ENCODE measurements at places on chromosomes 12 and 14.

DNA sequence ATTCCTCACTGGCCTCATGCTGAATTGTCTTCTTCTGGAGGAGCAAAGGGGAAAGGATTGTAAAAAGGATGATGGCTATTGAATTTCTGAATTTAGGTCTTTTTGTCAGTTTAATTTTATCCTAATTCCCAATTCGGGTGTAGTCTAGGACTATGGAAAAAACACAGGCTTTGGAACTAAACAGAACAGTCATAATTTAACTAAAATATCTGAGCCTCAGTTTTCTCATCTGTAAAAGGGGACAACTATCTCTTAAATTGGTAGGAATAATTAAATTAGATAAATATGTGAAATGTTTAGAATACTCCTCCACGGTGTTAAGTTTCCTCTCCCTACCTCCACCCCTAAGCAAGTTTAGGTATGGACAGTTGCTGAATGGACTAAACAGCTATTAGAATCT lies 3.2 kb upstream of the SP1 start:
- no peak for DNase-seq

GRCh38 chr14:68476212-68477109 lies 316.4 kb downstream of the ZFP36L1 start:
- no peak for DNase-seq

DNA sequence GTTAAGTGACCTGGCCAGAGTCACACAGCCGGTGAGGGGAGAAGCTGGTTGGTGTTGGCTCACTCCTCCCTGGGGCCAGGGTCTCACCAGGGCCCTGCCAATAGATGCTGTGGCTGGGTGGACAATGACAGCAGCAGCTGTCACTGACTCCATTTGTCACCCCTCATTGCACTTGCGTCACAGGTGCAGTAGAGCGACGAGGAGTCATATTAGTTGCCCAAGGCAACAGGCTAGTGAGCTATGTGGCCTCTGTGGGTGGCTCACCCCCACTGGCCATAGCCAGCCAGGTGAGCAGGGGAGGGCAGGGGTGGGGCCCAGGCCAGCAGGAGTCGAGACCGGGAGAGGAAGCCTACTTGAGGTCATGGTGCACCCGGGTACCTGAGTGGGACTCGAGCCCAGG lies 9.7 kb downstream of the SLC25A47 start:
- no peak for DNase-seq

- no peak for DNase-seq
Observed at GRCh38 chr12:83142914-83143313, 456.2 kb downstream of the TMTC2 start.

DNA sequence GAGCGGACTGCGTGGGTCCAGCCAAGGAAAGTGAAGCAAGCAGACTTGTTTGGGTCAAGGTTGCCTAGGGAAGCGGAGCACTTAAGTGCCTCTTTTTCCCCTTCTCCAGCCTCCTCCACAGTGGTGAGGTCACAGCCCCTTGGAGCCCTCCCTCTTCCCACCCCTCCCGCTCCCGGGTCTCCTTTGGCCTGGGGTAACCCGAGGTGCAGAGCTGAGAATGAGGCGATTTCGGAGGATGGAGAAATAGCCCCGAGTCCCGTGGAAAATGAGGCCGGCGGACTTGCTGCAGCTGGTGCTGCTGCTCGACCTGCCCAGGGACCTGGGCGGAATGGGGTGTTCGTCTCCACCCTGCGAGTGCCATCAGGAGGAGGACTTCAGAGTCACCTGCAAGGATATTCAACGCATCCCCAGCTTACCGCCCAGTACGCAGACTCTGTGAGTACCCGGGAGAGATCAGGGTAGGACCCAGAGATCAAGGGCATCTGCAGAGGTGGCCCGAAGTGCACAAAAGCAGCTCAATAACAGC lies at the start of gene TSHR:
TSHR (plus strand) TSS at position 206 of the 526 bp plus-strand sequence; CDS start at position 266, 60 bp downstream.
- DNase-seq, result no peak

GRCh38 chr14:97270308-97270707 lies 473.1 kb downstream of the VRK1 start:
- DNase-seq, result no peak

DNA sequence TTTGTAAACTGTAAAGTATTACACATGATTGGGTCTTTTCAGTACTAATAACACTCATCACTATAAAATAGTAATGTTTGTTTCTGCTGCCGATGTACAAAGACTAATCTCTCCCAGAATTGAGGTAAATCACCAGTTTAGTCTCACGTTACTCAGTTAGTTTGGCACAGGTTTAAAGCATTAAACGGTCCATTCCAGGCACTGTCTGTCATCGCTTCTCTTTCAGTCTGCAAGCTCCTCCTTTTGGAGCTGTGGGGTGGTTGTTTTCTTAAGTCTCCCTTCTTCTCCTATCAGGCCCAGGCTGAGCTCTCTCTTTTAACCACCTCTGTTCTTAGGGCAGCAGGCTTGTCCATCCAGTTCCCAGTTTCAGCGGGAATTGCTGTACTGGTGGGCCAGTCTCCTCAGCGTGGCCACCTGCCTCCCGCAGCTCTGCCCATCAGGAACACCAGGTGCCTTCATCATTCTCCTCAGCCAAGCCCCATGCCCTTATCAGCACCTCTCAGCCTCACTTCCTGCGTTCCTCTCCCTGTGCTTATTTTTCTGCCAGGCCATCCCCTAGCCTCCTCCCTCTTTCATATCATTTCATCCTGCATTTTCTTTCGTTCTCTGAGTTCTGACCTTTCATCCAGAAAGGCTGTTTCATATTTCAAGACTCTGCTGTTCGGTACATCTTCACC lies 149.0 kb downstream of the TGFB3 start:
- DNase-seq, result peak; percentile 49

DNA sequence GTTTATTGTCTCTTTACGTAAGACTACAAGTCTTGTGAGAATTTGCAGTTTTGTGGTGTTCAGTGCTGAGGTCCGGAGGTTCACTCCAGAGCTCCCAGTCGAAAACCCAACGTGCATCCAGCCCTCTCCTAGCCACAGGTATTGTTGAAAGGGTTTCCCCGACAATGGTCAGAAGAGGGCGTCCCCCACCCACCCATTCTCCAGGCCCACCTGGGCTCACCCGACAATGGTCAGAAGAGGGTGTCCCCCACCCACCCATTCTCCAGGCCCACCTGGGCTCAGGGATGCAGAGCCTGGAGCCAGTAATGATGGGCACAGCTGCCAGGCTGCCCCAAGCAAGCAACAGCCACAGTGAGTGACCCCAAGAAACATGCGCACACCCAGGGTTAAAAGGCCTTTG lies 126.8 kb upstream of the EVL start:
- DNase-seq, result no peak

DNA sequence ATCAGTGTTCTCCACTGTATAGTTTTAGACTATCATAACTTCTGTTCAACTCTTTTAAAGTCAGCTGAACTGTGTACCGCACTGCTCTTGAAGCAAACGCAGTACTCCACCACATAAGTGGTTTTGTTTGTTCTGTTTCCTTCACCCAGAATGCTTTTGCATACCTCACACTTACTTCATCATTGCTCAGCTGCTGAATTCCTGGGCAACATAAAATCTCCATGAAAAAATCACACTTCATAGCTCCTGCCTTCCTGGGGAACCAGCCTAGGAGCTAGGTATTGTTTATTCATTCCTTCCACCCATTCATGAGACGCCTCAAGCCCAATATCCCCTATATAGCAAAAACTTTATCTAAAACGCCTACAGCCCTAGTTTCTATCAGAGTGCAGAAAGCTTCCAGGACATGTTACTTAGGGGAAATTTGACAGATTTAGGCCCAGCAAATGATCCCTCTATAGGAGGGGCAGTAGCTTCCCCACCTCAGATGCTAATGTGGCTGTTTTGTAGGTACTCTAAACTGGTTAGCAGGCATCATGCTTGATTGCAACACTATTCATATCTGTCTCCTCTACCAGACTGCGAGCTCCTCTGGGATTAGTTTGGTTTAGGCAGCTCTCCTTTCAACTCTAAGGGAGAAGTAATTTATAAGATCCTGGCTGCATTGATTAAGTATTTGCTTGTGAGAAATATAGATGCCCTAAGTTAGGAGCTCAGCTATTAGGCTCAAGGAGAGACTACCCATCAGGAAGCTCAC lies 44.5 kb downstream of the LRRC9 start:
- DNase-seq, result no peak

DNA sequence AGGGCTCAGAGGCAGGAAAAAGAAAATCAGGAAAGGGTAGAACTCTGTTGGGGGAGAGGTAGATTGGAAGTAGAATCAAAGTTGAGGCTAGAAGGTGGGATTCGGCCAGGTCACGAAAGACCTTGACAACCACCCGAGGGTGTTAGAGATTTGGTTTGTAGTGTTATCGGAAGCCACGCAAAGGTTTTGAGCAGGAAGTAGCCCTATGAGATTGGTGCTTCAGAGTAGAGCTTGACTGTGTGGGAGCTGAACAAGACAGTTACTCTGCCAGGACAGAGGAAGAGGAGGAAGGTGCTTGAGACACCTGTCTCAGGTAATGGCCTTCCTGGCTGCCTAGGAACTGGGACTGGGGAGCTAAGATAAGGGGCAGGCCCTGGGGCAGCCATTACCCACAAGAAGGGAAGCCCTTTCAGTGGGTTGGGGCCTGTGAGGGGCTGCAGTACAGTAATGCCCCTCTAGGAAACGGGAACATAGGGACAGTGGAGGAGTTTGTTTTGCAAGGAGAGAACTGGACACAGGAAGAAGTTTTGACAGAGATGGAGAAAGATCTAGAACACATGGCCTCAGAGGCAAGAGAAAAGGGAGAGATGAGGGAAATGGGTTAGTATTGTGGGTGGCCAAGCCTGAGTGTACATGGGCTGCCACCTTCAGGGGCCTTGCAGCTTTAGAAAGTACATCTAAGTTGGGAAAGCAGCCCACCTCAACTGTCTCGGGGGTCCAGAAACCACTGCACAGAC lies 73.5 kb downstream of the RIN3 start:
- no peak for DNase-seq

All from COR-L47 (cell line).